MCF 10A (cell line): ENCODE measurements at places on chromosomes 5 and 9. TPM values are rescaled to one million over a fixed set of nuclear protein-coding genes. Genes with fewer than 3 reads are reported as not detected.
A peak's percentile ranks its signal among the peaks of the same experiment; 100 is the strongest.

GRCh38 chr5:53542926-53543325 is 17.5 kb upstream of the NDUFS4 start:
- no peak for DNase-seq

GRCh38 chr9:33162721-33163311 is 4.3 kb downstream of the B4GALT1 start:
- DNase-seq, result peak; percentile 99

DNA sequence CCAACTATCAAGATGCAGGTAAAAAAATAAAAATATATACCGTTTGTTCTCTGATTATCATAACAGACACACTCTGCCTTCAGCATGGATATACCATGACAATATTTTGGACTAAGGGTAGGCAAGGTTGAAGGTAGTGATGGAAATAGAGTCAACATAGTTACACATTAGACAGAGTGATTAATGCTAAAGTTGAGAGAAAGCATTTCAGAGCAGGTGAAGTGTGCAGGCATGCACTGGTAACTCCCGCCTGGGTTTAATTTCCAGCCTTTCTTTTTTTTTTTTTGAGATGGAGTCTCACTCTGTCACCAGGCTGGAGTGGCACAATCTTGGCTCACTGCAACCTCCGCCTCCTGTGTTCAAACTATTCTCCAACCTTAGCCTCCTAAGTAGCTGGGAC is 458.5 kb downstream of the TLR4 start:
- DNase-seq, result no peak

- peak; percentile 70 for DNase-seq
Measured at GRCh38 chr9:3240656-3241268, 285.0 kb downstream of the RFX3 start.

DNA sequence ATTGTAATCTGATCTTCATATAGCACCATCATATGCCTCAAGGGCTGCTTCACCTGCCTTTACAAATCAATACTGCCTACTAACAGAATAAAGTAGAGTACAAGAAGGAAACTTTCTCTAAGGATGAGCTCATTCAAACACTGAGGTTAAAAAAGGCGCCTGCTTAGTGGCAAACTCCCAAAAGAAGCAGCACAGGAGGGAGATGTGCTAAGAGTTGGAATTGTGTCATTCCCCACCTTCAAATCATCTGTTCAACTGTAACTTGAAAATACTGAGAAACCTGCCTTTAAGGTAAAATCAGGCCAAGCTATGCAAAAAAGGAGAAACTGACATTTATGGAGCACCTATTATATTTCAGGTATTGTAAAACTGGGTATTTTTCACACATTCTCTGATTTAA is 560.6 kb downstream of the PTPRD start:
- DNase-seq, result no peak

- DNase-seq, result no peak
Measured at GRCh38 chr5:144015961-144016360, 154.5 kb downstream of the YIPF5 start.

DNA sequence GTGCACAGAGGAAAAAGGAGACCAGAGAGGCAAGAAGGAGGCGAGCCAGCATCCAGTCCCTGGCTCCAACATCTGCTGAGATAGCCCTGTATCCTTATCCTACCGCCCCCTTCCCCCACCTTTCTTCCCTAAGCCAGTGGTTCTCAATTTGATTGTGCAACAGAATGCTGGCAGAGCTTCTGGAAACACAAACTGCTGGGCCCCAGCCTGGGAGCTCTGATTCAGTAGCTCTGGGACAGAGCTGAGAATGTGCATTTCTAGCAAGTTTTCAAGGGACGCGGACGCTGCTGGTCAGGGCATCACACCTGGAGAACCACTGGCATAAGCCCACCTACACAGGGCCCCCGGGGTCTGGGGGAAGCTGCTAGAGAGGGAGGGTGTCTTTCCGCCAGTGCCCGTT is 21.1 kb downstream of the AK8 start:
- peak; percentile 22 for DNase-seq

GRCh38 chr5:177317959-177318377 is 6.3 kb upstream of the MXD3 start:
- peak; percentile 85 for DNase-seq

DNA sequence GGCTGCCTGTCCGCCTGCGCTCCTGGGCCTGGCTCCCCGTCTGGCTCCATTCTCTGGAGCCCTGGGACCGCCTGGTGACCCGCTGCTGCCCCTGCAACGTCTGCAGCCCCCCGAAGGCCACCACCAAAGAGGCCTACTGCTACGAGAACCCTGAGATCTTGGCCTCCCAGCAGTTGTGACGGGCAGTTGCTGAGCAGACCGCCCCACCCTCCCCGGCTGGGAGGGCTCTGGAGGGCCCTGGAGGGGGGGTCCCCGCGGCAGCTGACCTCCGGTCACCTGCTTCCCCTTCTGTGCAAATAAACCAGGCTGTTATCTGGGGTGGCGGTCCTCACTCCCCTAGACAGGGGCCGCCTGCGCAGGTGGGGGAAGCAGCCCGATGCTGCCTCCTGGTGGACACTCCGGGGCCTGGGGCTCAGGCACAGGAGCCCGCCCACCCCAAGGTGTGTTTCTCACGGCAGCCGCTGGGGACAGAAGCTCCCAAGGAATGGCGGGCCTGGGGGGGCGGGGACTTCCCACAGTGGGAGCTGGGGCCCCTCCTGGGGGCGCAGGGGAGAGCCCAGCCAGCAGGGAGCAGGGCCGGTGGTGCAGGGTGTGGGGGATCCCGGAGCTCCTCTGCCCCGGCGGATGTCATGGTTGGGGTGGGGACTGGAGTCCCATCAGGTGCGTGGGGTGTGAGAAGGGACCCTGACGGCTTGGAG is 4.7 kb upstream of the TUBB4B start:
- peak; percentile 81 for DNase-seq

GRCh38 chr5:149448831-149449714 is 70.0 kb upstream of the IL17B start:
- DNase-seq, result peak; percentile 54

GRCh38 chr9:113042884-113043657 is 13.5 kb downstream of the ZFP37 start:
- DNase-seq, result peak; percentile 5

DNA sequence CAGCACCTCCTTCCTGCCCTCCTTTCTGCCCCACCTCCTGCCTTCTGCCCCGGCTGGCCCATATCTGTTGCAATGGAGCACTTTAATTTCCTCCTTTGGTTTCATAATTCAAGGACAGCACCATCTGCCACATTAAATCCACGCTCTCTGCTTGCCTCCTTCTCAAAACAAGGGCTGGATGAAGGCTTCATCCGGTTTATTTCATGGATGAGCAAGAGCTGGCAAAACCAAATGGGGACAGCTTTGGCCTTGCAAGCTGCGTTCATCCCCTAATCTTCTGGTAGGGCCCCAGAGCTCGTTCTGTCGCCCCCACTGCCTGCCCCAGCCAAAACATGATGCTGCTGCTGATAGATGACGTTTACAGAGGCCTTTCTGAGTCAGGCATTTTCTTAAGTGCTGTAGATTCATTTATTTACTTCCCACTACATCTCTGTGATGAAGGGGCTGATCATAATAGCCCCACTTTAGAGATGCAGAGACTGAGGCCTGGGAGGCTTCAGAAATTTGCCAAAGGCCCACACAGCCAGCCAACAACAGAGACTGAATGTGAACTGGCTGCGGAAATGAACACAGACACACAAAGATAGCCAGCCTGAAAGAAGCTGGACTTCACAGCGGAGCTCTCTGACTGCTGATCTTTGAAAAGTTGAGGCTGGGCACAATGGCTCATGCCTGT is 115.6 kb upstream of the CPEB4 start:
- no peak for DNase-seq

GRCh38 chr5:145787001-145787400 is 48.1 kb downstream of the PRELID2 start:
- DNase-seq, result no peak

Gene CDKN2A
- not detected in 2 replicates for total RNA-seq

Gene MEIKIN
- not detected in 2 replicates for total RNA-seq

Gene C5orf58
- not detected in 2 replicates for total RNA-seq

Gene BHMT2
- not detected in 2 replicates for total RNA-seq

Gene LCN9
- not detected in 2 replicates for total RNA-seq

Gene LCN2
- 7.7 and 41.6 TPM in 2 replicates for total RNA-seq

Gene ANKRD34B
- not detected in 2 replicates for total RNA-seq

Gene TOR1A
- total RNA-seq, result 33.6 and 40.4 TPM in 2 replicates

Gene ZBTB6
- 8.5 and 10.4 TPM in 2 replicates for total RNA-seq

Gene RNF130
- total RNA-seq, result 31.8 and 34.0 TPM in 2 replicates

Gene CCDC171
- total RNA-seq, result 1.7 and 1.8 TPM in 2 replicates
